ENCODE measurements at places on chromosomes 11 and 22.

- DNase-seq = no peak
Observed at GRCh38 chr22:40703174-40703573, 23.9 kb downstream of the MCHR1 start.

- no peak for DNase-seq
Observed at GRCh38 chr11:16812274-16812673, 73.8 kb downstream of the C11orf58 start.

DNA sequence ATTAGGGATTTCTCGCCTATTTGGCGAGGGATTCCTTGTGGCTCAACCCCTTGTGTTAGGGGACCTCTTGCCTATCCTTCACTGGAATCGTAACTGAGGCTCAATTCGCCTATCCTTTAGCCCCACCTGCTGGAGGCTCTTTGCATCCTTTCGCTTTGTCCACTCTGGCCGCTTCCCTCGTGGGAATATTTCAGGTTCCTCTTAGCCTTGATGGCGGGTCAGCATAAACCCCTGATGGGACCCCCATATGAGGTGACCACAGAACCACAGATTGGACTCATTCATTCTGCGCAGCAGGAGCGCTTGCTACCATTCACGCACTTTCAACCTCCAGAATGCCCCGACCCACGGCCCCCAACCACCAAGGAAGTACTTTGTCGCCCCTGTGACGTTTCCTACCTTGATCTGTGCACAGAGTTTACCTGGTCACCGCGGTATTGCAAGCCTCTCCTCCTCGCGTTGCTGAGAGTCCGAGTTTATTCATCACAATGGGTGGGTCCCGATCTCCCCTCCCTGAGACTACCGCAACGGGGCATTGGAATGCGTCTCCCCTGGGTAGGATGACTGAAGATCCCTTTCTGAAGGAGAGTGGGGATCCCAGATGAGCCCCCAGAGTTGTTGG is at the start of gene OR52N2:
OR52N2 (plus strand) TSS at position 425 of the 622 bp plus-strand sequence. CDS start 11,412 bp downstream, outside the sequence.
- DNase-seq = peak; percentile 35

DNA sequence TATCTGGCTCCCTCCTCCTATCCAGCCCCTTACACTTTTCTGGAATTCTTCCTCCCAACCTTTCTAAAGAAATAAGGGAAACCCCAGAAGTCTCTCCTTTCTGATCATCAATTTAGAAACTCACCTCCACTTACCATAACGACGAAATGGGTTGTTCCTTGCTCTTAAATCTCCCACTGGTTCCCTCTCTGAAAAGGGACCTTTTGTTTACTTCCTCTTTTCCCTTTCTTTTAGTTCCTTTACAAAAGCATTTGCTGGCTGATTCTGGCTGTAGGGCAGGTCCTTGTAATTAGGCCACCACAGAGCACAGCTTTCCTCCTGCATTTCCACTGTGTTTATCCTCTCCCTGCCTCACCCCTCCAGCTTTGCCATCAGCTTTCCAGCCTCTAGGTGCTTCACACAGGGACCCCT is 12.0 kb downstream of the JAML start:
- DNase-seq = no peak

DNA sequence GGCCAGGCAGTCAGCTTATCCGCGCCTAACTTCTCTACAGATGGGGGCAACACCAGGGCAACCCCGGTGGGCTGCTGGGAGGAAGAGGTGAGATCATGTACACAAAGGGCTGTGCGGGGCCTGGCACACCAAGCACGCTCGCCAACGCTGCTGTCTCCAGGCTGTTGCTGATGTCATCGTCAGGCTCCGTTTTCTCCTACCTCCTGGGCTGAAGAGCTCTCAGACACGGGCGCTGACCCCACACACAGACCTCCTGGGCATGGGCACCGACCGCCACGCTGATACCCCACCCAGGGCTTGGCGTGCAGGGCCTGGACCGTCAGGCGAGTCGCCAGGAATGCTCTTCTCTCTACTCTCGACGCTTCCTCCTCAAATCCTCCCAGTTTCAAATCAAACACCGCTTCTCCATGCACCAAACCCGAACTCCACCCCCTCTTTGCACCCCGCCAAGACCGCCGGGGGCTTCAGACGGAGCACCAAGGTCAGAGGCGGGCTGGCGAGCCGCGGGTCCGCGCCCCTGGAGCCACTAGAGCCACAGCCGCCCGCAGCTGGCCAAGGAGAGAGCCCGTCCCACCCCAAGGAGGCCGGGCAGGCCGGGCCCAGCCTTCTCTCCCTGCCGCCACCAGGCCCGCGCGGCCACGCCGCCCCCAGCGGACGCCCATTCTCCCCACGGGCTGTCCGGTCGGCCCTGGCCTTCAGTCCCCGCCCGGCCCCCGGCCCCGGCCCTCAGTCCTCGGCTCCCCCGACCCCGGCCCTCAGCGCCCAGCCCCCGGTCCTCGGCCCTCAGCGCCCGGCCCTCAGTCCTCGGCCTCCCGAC is 772 bp downstream of the SBF1 start:
- DNase-seq = no peak

DNA sequence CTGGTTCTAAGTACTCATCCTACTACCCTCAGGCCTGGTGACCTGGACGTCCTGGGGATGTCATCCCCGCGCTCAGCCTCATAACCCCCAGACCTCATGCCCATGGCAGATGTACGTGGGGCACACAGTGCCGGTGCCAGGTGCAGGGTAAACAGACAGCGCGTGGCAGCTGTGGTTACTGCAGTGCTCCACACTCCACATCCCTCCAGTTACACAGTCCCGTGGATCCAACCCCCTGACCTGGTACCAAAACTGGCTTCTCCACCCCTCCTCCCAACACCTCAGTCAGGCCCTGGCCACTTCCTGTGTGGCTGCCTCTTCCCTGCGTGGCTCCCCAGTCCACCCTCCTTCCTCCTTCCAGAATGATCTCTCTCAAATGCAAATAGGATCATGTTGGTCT is 95.2 kb downstream of the DSCAML1 start:
- DNase-seq = no peak
